ENCODE measurements at places on chromosomes 7 and 10. TPM values are rescaled to one million over a fixed set of nuclear protein-coding genes. Genes with fewer than 3 reads are reported as not detected.
A peak's percentile ranks its signal among the peaks of the same experiment; 100 is the strongest.

GRCh38 chr7:29883462-29884398 lies 77.4 kb downstream of the WIPF3 start:
- H3K4me1 ChIP-seq, result no peaks in the 10 kb centered on the region
- H3K36me3 ChIP-seq, result no peaks in the 10 kb centered on the region
- H3K4me3 ChIP-seq, result no peak overlapping the region
- DNase-seq, result no peak

GRCh38 chr7:121924269-121925186 lies 51.6 kb downstream of the PTPRZ1 start:
- H3K4me1 ChIP-seq, result no peaks in the 10 kb centered on the region
- no peaks in the 10 kb centered on the region for H3K27me3 ChIP-seq

GRCh38 chr10:12387561-12388210 lies 38.3 kb downstream of the CAMK1D start:
- no peak for DNase-seq
- H3K4me3 ChIP-seq, result no peak overlapping the region
- H3K4me1 ChIP-seq, result no peaks in the 10 kb centered on the region
- no peaks in the 10 kb centered on the region for H3K27me3 ChIP-seq
- no peak overlapping the region for H3K27ac ChIP-seq
- H3K36me3 ChIP-seq, result no peaks in the 10 kb centered on the region

The GIMAP6 gene
- 199 TPM for polyA plus RNA-seq

The ZNF680 gene
- 9.4 TPM for polyA plus RNA-seq

DNA sequence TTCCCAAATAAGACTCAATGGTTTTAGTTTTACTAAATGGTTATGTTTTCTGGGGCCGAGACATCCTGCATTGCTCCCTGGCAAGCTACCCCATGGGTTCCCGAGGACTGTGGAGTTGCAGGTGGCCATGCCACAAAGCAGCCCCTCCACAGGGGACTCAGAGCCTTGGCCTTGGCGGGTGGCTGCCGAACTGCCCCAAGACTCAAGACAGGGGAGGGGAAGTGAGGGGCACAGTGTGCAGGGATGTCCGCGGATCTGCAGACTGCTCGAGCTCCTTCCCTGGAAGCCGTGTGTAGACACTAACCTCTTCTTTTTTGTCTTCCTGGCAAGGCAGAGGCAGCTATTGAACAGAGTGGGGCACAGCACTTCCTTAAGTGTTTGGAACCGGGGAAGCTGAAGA lies 154.6 kb downstream of the EBF3 start:
- no peaks in the 10 kb centered on the region for H3K4me1 ChIP-seq
- no peak overlapping the region for H3K27ac ChIP-seq
- DNase-seq, result no peak
- H3K4me3 ChIP-seq, result no peak overlapping the region
- H3K27me3 ChIP-seq, result no peaks in the 10 kb centered on the region

DNA sequence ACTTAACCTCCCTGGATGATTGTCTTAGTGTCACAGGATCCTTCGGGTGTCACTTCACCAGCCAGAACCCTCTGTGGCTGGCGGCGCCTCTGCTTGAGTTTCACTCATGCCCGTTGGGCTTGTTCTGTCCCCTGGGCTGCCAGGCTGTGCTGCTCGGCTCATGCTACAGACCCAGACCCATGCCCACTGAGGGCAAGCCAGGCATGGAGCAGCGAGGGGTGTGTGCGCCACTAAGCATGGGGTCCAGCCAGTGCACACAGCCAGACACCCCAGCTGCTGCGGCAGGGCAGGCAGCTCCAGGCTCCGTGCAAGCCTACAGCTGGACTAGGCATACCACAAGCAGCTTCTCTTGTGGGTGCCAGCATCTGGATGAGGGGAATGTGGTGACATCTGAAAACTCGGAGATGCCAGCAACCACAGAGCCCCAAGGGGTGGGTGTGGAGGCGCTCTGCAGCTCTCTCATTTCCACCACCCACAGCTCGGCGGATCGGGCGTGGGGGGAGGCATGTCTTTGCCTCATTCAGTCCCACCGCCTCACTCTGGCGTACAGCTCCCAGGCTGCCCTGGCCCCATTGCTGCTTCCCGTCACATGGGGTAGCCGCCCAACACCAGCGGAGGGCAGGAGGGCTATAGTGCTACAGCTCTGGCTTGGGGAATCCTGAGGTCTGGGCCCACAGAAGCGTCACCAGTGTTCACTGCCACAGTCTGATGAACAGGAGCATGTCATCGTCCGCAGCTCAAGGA lies 269.6 kb upstream of the LRGUK start:
- H3K27ac ChIP-seq, result no peak overlapping the region
- H3K4me1 ChIP-seq, result no peaks in the 10 kb centered on the region
- no peak overlapping the region for H3K4me3 ChIP-seq
- no peaks in the 10 kb centered on the region for H3K36me3 ChIP-seq
- DNase-seq, result no peak
- H3K27me3 ChIP-seq, result no peaks in the 10 kb centered on the region

The TRIM56 gene
- 22.0 TPM for polyA plus RNA-seq

DNA sequence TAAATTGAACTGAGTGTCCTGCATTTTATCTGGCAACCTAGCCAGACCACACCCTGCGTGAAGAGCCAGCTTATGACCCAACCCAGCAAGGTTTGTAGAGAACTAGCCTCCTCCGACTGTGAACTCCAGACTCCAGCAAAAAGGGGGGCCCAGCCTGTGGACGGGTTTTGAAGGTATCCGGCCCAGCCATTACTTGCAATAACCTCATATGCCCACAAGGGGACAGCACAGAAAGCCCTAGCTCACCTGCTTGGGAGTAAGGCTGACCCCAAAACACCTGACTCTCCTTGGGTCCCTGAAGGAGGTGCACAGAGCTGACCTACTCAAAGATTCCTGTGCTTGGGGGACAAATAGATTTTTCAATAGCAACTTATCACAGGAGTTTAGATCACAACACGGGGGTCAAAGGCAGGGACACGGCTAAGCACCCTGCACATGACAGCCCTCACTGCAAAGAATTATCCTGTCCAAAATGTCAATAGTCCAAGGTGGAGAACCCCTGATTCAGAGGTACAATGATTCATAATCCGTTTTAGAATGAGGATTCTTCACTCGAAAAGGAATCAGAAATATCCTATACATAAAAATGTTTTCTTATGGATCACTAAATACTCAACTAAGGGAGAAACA lies 4.6 kb downstream of the TRPV6 start:
- DNase-seq, result peak; percentile 50
- H3K4me3 ChIP-seq, result no peak overlapping the region
- H3K27me3 ChIP-seq, result no peaks in the 10 kb centered on the region
- H3K4me1 ChIP-seq, result no peaks in the 10 kb centered on the region
- H3K27ac ChIP-seq, result no peak overlapping the region
- H3K36me3 ChIP-seq, result no peaks in the 10 kb centered on the region
